ENCODE measurements at places on chromosomes 16 and 17.

DNA sequence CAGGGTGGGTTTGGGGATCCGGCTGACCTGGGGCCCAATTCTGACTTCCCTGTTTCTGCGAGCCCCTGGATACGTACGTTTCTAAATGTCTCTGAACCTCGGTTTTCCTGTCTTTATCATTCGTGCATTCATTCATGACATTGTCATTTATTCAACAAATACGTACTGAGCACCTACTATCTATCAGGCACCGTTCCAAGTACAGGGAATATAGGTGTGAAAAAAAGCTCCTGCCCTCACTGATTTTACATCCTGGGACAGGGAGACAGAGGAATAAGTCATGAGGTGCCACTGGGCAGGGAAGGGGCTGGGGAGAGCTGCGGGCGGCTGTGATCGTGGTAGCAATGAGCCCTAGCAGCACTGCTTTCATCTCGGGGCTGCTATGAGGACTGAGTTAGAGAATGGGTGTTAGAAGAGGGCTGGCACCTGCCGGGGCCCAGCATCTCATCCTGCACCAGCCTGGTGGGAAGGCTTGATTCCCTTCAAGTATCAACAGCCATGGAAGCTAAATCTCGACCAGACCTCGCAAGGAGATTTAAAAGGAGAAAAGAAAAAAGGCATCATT is 88.3 kb upstream of the DNAH17 start:
- no peak for DNase-seq

- DNase-seq: no peak
Measured at GRCh38 chr16:29232811-29233704, 173.5 kb downstream of the NPIPB11 start.

DNA sequence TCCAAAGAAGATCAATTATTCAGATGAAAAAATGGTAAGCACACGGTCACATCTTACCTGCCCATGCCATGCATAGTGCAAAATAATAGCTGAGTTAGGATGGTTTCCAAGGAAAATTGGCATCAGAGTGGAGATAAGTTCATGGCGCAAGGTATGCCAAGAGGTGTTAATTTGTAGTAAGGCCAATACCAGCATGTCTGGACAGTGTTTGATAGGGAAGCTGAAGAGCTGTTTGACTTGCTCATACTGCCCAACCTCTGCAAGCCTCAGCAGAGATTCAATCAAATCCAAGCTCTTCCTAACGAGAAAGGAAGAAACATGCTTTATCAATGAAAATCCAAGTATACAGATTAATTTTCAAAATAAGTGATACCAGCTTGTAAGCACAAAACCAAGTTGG is 51.0 kb downstream of the CNOT1 start:
- no peak for DNase-seq

DNA sequence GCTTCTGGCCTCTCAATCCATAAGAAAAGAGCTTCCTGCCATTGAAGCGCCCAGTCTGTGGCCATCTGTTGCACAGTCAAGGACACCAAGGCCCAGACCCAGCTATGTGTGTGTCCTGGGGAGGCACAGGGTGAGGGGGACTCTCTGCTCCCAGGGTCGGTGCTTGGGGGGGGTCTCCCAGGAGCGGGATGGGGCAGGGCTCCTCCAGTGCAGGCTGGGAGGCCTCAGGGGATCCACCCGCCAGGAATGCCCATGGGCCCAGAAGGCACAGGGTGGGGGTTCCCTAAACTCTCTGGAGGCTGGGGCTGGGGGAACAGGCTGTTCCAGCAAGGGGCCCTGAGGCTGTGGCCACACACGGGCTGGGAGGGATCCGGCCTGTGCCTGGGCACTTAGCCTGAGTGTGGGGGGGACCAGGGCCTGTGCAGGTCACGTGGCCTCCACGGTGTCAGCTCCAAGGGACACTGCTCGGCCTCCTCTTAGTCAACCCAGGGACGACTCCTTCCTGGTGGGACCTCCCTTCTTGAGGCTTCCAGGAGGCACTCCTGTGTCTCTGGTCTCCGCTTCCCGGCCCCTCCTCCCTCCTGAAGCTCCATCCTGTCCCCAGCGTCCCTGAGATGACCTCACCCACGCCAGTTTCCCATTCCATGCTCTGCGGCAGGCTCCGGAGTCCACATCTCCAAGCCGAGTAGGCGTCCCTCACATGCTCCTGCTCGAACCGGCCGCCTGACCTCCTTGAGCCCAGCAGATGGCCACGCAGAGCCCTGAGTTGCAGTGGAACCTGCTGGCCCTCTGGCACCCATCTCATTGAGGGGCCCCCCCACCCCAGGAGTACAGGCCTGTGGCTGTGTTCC is 23.1 kb upstream of the BAHCC1 start:
- no peak for DNase-seq

DNA sequence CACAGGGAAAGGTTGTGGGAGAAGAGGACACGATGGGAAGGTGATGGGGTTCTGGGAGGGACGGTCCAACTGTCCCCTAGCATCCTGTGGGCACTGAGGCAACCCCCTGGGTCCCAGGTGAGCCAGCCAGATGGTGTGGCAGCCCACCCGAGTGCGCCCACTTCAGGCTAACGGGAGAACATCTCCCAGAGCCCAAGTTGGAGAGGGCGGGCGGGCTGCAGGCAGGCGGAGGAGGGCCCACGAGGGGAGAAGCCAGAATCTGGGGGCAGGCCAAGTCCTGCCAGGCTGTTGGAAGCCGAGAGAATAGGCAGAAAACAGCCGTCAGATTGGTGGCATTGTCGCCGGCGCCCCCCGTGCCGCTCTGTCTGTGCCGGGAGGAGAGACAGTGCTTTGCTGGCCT is 13.8 kb upstream of the ABCC3 start:
- DNase-seq: no peak

DNA sequence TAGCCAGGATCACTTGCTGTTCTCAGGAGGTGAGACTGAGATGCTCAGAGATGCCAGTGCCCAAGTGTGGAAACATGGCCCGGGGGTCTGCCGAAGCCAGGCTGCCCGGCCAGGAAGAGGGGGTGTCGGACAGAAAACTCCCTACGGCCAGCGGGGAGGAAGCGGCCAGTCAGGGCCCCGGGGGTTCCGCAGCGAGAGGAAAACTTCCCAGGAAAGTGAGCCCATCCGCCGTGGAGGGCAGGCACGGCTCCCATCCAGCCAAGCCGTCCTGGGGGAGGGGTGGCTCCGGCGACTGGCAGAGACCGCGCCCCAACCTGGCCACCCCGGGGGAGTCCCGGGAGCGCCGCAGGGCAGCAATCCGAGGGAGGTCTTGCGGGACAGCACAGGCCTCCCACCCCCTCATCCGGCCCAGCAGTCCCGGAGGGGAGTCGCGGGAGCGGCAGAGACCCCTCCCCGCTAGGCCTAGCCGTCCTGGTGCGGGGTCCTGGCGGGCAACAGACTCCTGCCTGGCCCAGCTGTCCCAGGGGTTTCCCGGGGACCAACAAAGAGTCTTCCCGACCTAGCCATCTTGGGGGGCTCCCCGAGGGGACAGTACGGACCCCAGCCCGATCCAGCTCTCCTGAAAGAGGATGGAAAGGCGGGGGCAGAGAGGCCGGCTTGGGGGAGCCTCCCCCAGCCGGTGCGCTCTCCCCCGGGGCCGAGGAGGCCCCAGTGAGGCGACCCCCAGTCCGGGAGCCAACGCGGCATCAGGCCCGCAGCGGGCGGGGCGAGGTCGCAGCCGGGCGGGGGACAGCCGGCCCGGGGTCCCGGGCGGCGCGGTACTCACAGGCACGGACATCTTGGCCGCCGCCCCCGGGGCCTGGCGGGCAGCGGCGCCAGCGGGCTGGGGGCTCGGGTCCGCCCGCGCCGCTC is 13.8 kb upstream of the BCAR1 start:
- DNase-seq: no peak

- DNase-seq: no peak
Measured at GRCh38 chr17:55978578-55978977, 174.7 kb upstream of the ANKFN1 start.

GRCh38 chr17:31538080-31538762 is 146.7 kb downstream of the RAB11FIP4 start:
- no peak for DNase-seq

DNA sequence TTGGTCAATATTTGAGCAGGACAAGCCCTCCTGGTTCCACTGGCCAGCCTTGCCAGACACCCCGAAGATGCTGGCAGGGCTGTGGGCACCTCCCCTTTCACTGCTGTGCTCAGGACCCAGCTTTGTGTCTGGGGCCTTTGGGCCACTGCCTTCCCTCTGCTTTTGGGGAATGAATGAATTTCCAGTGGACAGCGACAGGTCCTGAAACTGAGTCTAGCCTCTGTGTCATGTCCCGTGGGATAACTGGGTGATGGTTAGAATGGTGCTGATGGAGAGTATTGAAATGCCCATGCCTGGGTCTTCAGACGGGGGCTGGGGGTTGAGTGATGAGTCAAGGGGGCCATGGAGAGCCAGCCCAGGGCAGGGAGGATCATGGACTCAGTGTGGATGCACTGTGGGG is 135.8 kb downstream of the FOXL1 start:
- no peak for DNase-seq

DNA sequence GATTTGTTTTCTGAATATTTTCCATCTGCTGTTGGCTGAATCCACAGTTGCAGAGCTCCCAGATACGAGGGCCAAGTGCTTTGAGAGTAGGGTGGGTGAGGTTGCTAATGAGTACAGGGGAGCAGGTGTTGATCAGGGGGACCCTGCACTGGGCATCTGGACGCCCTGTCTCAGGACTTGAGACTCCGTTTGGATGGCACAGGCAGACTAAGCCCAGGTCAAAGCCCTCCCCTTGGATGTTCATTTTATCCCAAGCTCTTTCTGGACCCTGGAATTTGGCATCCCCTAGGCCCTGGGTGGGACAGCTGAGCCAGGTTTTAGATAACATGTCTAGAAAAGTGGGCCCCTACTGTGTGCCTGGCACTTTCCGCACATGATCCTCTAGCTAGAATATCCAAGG is 12.1 kb downstream of the USP6 start:
- no peak for DNase-seq

- DNase-seq: no peak
Measured at GRCh38 chr16:67068212-67068753, 39.3 kb downstream of the CBFB start.

DNA sequence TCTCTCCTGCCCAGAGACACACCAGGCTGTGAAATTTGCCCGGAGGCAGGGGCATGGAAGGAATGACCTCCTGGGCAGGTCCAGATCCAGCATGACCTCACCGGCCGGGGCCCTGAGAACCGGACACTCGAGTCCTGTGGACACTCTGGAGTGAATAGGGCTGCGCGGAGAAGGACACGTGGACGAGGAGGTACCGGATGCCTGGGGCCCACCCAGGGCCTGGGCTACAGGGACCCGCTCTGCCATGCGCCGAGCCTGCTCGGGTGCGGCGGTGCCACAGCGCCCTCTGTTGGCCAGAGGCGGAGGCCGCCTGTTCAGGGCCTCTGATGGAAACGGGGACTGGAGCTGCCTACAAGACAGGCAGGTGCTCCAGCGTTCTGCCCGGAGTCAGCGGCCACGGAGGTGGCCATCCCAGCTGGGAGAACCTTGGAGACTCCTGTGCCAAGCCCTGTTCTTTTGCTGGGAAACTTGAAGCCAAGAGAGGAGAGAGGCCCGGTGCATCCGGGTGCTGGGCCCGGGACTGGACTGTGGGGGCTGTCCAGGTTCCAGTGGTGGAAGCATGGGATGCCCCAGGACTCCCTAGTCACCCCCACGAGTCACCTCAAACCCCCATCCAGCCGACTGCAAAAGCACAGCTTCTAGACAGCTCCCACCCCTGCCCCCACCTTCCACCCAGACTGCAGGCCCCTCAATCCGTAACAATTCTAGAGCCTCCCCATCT is 19.3 kb upstream of the NXPH3 start:
- DNase-seq: peak; percentile 88

DNA sequence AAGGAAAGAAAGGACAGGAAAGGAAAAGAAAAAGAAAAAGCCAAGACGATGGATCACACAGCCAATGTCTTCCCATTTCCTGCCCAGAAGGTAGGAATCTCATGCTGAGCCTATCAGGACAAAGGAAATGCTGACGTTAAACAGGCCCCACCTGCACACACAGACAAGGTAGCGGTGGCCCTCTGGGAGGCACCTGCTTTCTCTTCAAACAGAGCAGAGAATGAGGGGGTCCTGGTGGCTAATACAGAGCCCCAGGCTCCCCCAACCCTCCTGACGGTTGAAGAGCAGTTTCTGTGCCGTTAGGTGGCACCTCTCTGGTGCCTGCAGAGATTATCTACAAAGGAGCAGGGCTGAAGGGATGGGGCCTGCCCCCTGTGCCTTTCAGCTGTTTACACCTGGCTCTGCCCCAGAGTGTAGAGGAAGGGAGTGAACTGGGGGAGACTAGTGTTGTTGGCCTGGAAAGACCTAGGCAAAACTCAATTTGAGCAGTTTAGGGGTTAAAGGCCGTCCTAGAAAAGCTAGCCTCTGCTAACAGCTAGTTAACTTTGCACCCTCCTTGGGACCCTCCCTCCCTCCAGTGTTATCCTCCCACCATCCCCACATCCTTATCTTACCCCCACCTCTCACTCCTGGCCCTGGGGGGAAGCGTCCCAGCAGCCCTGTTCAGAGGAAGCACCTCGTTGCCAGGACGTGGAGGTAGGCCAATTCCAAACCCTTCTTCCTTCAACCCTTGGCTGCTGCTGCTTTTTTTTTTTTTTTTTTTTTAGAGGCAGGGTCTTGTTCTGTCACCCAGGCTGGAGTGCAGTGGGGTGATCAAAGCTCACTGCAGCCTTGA is 56.3 kb downstream of the ARHGAP27 start:
- no peak for DNase-seq

DNA sequence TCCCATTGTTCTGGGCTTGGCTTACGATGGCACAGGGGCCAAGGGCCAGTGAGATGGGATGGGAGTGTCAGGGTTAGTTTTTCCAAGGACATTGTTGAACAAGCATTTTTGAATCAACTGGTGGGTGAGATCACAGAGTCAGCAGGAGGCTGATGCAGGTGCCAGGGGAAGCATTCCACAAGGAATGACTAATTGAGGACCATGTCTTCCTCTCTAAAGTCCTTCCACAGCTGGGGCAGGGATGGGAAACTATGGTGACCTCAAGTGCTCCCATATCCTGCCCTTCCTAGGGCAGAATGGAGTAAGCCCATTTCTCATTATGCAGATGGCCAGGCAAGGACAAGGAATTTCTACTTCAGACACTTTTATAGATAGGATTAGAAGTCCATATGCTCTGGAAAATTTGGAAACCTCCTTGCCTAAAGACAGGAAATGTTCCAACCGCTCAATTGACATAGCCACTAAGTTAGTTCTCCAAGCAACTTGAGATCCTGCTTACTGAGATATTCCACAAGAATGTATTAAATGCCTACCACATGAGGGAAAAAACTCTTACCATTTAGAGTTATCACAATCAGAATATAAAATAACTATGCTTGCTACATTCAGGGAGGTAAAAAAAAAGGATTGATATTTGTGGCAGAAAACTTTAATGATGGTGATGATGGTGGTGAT is 21.2 kb upstream of the ENGASE start:
- DNase-seq: no peak

All from activated CD8-positive, alpha-beta T cell treated with anti-CD3 and anti-CD28 coated beads, Interleukin-2, amount 10 ng/mL, durations not matched to agents 7 days and 5 days (primary cell).